ENCODE measurements at places on chromosomes 6 and 20.

- DNase-seq, result peak; percentile 69
Measured at GRCh38 chr6:70884074-70884983, 72.5 kb downstream of the B3GAT2 start.

DNA sequence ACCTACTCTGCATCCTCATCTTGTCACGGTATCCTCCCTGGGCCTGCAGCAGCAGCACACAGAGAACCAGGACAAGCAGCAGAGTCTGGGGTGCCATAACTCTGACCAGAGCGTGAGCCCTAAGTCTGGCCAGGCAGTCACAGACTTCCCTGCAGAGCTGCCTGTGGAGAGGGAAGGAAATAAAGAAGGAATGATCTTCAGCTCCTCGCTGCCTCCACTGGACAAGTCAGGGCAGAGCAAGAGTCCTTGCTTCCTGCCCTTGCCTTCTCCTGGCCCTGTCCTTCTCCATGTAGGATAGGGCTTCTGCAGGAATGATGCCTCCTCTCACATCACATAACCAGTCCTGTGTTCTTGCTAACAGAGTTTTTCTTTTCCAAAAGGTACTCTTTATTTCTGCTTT, 15.9 kb upstream of the WFDC11 start:
- DNase-seq, result peak; percentile 12

GRCh38 chr20:41617059-41617901, 897 bp downstream of the CHD6 start:
- DNase-seq, result peak; percentile 31

GRCh38 chr20:63495741-63496595, 2.9 kb downstream of the EEF1A2 start:
- peak; percentile 64 for DNase-seq

DNA sequence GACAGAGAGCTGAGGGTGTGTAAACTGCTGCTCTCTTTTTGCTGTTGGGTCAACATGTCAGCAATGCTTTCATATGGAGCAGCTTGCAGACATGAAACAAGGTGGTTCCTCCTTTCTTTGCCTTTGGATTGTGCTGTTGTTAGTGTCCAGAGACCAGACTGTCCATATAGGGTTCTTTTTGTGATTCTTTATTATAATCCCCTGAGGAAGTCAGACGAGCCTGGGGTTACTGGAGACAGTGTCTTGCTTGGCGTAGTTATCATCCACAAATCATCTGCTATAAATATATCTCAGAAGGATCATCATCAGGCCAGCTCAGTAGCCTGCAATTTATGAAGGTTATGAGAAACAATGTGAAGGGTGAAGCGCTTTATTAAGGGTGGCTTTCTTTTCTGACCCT, 2.3 kb upstream of the ADGRB3 start:
- no peak for DNase-seq

- DNase-seq, result no peak
Measured at GRCh38 chr6:143333081-143333480, 117.4 kb downstream of the ADAT2 start.

GRCh38 chr6:11848346-11848651, 69.7 kb upstream of the ADTRP start:
- DNase-seq, result no peak

DNA sequence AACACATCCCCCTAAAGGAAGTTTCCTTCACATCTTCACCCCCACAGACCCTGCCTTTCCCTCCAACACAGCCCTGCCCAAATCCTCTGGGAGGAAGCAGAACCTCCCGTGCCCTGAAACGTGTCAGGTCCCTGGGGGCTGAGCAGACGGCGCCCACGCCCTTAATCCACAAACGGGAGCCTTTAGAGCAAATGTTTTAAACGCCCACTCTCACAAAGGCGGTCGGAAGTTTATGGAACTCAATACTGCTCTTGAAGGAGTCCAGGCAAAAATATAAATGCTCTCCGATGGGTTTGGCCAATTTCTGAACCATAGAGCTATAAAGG, 237.1 kb upstream of the AFDN start:
- no peak for DNase-seq

GRCh38 chr6:15845492-15845891, 182.7 kb upstream of the DTNBP1 start:
- no peak for DNase-seq

- peak; percentile 77 for DNase-seq
Measured at GRCh38 chr6:15907914-15908518, 220.9 kb upstream of the MYLIP start.

- no peak for DNase-seq
Measured at GRCh38 chr6:106581468-106581867, 47.8 kb downstream of the RTN4IP1 start.

DNA sequence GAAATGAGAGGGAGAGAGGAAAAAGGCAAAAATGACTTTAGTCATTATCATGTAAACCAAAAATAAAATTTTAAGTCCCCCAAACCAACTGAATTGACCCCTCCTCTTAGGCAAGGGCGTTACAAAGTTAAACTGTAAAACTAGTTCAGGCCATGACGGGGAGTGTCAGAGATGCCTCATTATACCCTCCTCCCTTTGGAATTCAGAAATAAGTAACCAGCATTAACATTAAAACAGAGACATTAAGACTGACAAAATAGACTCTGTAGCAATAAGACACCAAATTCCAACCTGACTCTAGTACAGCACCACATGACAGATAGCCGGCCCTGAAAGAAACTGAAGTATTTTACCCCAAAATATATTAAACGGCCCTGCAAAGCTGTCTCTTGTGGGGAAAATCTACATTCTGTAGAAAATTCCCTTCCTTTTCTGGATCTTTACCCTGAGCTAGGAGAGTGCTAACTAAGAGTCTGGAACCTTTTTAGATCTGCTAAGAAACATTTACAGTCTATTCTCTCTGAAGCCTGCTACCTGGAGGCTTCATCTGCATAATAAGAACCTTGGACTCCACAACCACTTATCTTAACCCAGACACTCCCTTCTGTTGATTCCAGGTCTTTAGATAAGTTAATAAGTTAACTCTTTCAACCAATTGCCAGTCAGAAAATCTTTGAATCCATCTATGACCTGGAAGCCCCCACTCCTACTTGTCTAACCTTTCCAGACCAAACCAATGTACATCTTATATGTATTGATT, 150.7 kb downstream of the PKHD1 start:
- no peak for DNase-seq

- no peak for DNase-seq
Measured at GRCh38 chr20:21523895-21524294, 10.0 kb upstream of the NKX2-2 start.

GRCh38 chr20:61057443-61058121, 194.5 kb upstream of the CDH4 start:
- no peak for DNase-seq

DNA sequence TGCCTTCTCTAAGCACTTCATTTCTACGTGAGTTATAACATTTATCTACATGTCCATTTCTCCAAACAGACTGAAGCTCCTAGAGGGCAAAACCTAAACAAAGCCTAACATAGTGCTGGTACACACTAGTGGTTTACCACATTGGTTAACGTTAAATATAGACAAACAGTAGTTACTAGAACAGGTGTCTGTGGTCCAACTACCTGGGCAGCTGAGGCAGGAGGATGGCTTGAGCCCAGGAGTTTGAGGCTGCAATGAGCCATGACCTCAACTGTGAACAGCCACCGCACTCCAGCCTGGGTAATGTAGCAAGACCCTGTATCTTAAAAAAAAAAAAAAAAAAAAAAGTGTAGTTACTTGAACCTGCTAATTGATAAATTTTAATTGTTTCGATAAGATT, 26.5 kb downstream of the PTPRK start:
- peak; percentile 22 for DNase-seq

- DNase-seq, result peak; percentile 26
Measured at GRCh38 chr6:107115695-107116327, 496 bp upstream of the BEND3 start.

DNA sequence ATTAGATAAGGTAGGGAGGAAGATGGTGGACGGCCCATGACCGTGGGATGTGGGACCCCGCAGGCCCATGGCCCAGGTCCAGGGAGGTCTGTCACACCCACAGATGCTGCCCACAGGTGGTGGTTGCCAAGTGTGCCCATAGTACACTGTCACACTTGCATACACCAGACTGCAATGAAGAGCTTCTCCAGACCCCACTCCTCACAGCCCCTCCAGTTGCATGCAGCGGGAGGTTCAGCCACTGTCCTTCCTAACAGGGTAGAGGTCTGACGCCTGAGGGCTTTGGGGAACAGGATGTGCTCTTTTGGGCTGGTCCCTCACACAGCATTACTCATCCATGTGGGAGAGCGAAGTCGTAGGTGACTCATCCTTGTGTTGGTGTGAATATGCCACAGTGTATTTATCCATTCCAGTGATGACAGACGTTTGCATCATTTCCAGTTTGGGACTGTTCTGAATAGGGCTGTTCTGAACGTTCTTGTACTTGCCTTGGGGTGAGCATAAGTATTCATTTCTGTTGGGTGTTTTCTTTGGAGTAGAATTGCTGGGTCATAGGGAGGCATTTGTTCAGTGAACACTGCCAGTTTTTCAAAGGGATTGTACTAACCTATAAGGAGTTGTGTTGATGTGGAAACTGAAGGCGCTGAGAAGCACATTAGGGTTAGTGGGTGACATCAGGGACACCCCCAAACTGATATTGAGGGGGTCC, 10.1 kb upstream of the PYGB start:
- no peak for DNase-seq

DNA sequence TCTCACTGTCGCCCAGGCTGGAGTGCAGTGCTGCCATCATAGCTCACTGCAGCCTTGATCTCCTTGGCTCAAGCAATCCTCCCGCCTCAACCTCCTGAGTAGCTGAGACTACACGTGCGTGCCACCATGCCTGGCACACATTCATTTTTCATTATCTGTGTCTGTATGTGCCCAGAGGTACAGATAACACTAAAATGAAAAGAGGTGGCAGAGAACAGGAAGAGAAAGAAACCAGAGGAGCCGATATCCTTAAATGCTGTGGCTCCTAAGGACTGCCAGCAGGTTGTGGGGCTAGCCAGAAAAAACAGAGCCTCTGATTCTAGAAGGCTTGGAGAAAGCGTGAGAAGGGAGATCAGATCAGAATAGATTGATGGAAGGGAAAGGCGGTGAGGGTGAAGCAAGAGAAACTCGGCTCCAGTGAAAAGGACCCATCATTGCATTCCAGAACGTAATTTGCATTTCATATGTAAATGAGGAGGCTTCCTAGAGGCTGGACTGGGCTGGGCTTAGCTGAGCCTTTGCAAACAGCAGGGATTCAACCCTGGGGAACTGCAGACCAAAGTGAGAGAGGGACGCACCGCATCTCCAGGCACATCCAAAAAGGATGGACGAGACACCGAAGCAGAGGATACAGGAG, 64.2 kb downstream of the GCNT2 start:
- DNase-seq, result no peak

DNA sequence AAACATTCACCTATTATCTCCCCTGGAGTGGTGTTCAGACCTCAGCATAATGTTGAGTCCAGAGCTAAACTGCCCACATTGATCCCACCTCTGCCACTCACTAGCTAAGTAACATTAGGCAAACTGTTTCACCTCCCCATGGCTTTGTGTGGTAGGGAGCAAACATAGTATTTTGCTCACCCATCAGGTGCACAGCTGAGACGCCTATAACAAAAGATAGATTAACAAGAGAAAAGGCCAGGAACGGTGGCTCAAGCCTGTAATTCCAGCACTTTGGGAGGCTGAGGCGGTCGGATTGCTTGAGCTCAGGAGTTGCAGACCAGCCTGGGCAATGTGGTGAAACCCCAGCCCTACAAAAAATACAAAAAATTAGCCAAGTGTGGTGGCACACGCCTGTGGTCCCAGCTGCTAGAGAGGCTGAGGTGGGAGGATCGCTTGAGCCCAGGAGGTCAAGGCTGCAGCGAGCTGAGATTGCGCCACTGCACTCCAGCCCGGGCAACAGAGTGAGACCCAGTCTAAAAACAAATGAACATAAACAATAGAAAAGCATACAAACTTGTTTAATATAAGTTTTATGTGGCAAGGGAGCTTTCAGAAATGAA, 91.6 kb downstream of the MAP3K7 start:
- no peak for DNase-seq

- DNase-seq, result no peak
Measured at GRCh38 chr20:63440366-63440955, 32.0 kb downstream of the KCNQ2 start.

GRCh38 chr20:7272512-7272911, 505.0 kb downstream of the BMP2 start:
- DNase-seq, result no peak

DNA sequence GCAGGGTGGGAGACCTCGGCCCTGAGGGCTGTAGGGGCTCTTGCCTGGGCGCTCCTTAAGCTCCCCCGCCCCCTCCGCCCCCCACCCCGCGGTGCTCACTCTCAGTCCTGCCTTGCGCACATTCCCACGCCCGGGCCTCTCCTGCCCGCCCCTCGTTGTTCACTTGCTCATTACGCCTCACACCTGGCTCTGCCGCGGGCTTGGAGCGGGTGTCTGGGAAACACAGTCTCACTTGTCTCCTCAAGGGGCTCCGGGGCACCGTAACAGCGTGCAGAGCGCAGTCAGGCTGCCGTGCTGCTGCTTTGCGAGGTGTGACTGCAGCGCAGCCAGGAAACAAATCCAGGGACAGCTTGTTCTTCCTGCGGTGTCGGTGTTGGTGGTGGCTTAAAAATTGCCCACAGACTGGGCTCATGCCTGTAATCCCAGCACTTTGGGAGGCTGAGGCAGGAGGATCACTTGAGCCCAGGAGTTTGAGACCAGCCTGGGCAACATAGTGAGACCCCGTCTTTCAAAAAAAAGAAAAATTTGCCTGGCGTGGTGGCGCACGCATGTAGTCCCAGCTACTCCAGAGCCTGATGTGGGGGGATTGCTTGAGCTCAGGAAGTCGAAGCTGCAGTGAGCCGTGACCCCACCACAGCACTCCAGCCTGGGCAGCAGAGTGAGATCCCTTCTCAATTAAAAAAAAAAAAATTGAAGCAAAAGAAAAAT, 4.6 kb downstream of the NPBWR2 start:
- no peak for DNase-seq

- DNase-seq, result no peak
Measured at GRCh38 chr20:49741977-49742376, 28.3 kb upstream of the B4GALT5 start.

- DNase-seq, result no peak
Measured at GRCh38 chr20:3916364-3916763, 27.2 kb downstream of the PANK2 start.

GRCh38 chr6:125804264-125804663, 13.5 kb downstream of the NCOA7 start:
- DNase-seq, result no peak

GRCh38 chr6:2810092-2810671, 31.5 kb downstream of the SERPINB1 start:
- DNase-seq, result no peak

DNA sequence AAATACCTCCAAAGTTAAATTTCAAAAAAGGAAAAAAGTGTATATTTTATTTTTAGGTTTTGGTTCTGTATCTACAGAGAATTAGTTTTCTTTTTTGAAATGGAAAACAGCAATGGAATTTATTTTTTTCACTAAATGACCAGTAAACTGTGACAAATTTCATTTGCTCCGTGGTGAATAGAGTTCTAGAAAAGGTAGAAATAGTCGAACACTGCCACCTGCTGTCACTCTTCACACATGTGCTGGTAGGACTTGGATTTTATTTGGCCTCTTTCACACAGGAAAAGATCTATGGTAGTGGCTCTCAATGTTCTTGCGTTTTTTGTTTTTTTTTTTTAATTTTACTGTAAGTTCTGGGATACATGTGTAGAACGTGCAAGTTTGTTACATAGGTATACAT, 312.5 kb downstream of the EYA4 start:
- no peak for DNase-seq

Measured in T47D (cell line).